MG63 (cell line): ENCODE measurements at places on chromosomes 3 and 15. TPM values are rescaled to one million over a fixed set of nuclear protein-coding genes. Genes with fewer than 3 reads are reported as not detected.

Gene BLM
- 11.3 and 26.4 TPM in 2 replicates for total RNA-seq

Gene DPPA4
- total RNA-seq = not detected in 2 replicates

Gene EXD1
- not detected in 2 replicates for total RNA-seq

Gene XCR1
- total RNA-seq = not detected in 2 replicates

Gene AMIGO3
- total RNA-seq = 2.1 TPM in 1 of 2 replicates, not detected in the other

Gene LRIG1
- total RNA-seq = 8.4 and 9.3 TPM in 2 replicates

GRCh38 chr3:62669161-62669560, 206.1 kb downstream of the CADPS start:
- DNase-seq = no peak

DNA sequence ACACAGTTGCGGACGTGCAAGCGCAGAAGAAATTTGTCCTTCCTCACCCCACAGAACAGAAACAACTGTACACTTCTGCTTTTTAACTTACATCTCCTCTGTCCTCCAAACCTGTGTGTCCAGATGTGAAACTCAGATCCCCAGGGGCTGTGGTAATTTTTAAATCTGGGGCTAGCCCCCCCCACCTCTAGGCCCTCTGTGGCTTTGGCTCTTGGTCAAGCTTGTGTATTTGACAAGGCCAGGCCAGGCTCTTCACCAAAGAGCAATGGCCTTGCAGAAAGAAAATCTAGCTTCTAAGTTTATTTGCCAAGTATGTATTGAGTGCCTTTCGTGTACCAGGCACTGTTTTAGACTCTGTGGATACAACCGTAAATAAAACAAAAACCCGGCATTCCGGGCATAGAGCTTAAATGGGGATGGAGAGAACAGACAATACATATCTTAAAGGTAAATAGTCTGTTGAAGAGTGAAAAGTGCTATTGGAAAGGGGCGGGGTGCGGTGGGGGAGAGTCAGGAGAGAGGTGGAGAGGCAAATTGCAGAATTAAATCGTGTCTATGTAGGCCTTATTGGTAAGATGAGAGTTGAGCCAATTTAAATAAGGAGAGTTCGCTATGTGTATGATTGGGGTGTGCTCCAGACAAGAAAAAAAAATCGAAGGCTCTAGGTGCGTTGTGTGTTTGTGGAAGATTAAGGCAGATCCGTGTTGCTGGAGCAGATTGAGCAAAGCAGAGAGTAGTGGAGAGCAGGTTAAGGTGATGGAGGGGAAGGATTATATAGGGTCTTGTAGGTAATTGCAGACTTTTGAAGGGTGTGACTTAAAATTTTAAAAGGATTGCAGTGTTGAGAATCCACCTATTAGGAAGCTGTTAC, 781 bp upstream of the DPH6 start:
- DNase-seq = peak; percentile 1

- DNase-seq = peak; percentile 34
Measured at GRCh38 chr15:81780966-81781365, 264.9 kb downstream of the MEX3B start.

DNA sequence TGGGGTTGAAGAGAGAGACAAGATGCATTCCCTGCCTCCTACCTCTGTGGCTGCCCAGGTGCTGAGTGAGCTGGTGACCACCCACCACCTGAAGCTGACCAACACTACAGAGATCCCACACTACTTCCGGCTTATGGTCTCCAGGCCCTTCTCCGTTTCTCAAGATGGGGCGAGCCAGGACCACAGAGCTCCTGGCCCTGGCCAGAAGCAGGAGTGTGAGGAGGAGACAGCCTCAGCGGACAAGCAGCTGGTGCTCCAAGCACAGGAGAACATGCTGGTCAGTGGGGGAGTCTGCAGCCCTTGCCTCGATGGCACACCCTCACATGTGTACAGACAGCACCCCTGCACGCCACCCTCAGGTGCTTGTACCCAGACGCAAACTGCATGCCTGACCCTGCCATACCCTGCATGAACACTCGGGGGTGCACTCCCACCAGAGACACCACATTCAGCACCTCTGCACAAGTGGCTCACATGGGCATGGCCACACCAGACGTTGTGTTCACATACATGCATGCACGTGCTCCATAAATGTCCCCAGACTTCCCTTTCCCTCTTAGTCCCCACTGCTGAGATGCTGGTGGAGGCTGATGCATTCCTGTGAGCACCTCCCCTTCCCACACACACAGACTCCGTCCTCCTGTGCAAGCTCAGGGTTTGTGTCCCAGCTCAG, 19.0 kb downstream of the ACAA1 start:
- peak; percentile 39 for DNase-seq

DNA sequence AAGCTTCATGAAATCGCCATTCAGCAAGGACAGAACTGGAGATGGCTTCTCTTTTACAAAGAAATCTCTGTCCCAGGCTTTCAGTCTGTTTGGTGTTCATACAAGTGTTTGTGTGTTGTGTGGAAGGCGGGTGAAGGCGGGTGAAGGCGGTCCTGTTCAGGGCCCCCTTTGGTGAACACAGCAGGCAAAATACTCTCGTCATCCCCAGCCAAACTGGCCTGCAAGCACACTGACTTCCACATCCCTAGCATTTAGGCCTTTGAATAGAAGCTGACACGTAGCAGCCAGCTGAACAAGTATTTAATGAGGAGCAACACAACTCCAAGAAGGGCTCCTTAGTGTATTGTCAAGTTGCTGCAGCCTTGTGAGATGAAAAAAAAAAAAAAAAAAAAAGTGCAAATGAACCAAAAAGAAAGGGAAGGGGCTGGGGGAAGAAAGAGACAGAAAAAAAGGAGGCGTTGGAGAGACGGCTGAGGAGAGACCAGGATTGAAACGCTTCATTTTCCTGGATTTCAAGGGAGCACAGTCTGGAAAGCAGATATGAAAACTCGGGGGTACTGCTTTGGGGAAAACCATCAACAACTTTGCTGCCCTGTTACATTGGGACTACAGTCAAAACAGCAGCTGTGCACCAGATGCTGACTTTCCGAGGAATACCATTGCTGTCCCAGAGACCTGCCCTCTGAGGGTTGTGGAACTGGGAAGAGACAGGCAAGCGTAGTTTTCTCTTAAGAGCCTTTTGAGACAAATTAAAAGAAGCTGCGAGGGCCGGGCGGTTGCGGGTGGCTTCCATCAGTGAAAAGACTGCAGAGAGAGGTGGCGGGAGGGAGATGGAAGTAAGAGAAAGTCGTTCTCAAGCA, 74.6 kb downstream of the TGFBR2 start:
- no peak for DNase-seq

DNA sequence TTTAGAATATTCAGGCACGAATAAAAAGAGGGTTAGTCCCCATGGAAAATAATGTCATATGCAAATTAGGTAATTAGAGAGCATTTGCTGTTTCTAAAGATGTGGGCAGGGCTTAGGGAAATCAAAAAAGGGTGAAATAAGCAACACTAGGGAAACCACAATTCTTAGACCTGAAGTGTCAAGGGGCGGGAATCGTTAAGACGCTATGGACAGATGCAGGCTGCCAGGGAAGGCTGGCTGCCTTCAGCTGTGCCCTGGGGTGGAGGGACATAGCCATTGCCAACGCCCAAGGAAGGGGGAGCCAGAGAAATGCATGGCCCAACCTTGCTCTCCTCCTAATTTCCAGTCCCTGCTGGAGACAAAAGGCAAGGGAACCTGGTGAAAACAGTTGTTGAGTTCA, 141.7 kb upstream of the PROK2 start:
- DNase-seq = no peak

DNA sequence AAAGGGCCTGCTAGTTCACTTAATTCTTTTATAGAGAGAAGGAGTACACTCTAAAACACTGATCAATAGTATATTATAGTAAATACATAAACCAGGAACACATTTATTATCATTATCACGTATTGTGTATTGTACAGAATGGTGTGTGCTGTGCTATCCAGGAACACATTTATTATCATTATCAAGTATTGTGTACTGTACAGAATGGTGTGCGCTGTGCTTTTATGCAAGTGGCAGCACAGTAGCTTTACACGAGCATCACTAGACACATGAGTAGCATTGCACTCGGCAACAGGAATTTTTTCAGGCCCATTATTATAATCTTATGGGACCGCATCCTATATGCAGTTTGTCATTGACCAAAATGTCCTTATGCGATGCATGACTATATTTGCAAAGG, 20.9 kb upstream of the MUC20 start:
- no peak for DNase-seq

- DNase-seq = no peak
Measured at GRCh38 chr15:89175617-89176191, 45.7 kb downstream of the RLBP1 start.

- no peak for DNase-seq
Measured at GRCh38 chr3:48189321-48189720, 1.1 kb upstream of the CDC25A start.

- DNase-seq = no peak
Measured at GRCh38 chr3:107488942-107489341, 33.8 kb upstream of the BBX start.

GRCh38 chr15:35306361-35306981, 221.4 kb upstream of the NANOGP8 start:
- DNase-seq = peak; percentile 55

- no peak for DNase-seq
Measured at GRCh38 chr3:30231277-30232141, 374.9 kb upstream of the TGFBR2 start.
